ENCODE measurements at places on chromosomes 1 and 21. TPM values are rescaled to one million over a fixed set of nuclear protein-coding genes. Genes with fewer than 3 reads are reported as not detected.
A peak's percentile ranks its signal among the peaks of the same experiment; 100 is the strongest.

GRCh38 chr1:203186446-203187303 is at the start of gene CHI3L1:
CHI3L1 (minus strand) TSS chr1:203186704; CDS start chr1:203186623, 81 bp downstream.
- H3K27me3 ChIP-seq: peaks cover 29% of the 10 kb centered on the region
- no peaks in the 10 kb centered on the region for H3K36me3 ChIP-seq
- no peak for DNase-seq
- no peak within 1 kb of the TSS for H3K27ac ChIP-seq
- no peaks in the 10 kb centered on the region for H3K4me1 ChIP-seq

DNA sequence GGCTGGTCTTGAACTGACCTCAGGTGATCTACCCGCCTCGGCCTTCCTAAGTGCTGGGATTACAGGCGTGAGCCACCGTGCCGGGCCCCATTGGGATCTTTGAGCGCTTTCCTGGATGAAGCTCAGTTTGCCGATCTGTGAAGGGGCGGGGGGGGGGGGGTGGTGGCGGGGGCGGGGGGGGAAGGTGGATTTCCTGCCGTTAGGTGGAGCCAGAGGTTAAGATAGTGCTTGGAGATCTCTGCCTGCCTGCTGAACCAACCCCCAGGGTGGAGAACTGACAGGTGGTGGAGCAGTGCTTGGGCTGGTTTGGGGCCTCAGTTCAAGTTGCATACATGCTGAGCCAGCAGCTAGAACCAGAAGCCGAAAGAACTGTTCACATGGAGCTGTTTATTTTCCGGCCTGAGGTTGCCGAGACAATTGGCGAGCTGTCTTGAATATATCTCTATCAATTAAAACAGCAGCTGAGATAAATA is 1.7 kb downstream of the TMCC2 start:
- peak; percentile 67 for DNase-seq
- peaks cover 18% of the 10 kb centered on the region for H3K27me3 ChIP-seq
- H3K27ac ChIP-seq: peak overlapping the region; percentile 20
- H3K4me1 ChIP-seq: peaks cover 48% of the 10 kb centered on the region
- H3K4me3 ChIP-seq: peak overlapping the region; percentile 92

Gene CDA
- not detected for total RNA-seq

Gene UBE2J2
- total RNA-seq: 70.6 TPM

Gene NFASC
- 0.36 TPM for total RNA-seq
